ENCODE measurements at places on chromosomes 16 and 17.

- DNase-seq, result no peak
These were observed 174.2 kb upstream of the KCNJ16 start for GRCh38 chr17:69900829-69901228.

- DNase-seq, result no peak
These were observed 3.5 kb downstream of the CNTNAP1 start for GRCh38 chr17:42685831-42686230.

DNA sequence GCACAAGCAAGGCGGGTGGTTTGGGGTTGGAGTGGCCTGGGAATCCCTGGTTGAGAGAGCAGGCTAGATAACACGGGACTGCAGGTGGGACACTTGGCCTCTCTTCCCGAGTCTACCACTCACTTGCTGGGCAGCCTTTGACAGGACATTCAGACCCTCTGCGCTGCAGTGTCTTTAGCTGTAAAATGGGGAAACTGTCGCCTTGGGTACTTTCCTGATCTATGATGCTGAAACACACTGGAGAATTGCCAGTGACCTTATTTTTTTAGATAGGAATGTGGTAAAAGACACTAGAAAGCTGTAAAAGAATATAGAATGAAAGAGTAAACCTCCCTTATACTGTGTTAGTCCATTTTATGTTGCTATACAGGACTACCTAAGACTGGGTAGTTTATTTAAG lies 30.5 kb downstream of the KSR1 start:
- no peak for DNase-seq

DNA sequence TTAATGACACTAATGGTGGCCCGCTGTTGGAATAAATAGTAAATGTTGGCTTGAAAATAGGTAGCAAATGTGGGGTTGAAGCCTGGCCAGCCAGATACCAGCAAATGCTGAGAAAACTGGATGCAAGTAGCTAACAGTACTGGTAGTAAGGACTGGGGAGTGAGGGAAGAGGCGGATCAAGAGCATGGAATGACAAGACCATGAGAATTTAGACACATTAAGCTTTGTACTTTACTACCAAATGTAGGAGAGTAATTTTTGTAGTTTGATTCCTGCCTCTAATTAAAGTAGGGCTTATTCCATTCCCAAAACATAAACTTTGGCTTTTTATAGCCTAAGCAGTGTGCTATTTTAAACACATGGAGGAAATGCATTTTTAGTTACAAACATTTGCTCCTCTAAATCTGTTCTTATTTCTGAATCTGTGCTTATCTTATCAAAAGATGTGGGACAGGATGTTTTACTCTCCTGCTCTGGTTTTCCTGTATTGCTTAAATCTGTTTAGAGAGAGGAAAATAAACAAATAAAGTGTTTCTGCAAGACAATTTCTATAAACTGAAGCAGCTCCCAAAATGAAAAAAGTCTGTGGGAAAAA lies 44.1 kb downstream of the CFDP1 start:
- no peak for DNase-seq

GRCh38 chr16:55088098-55088497 lies 157.4 kb downstream of the IRX5 start:
- DNase-seq, result no peak

- DNase-seq, result no peak
These were observed 856 bp upstream of the SCPEP1 start for GRCh38 chr17:56976941-56977608.

DNA sequence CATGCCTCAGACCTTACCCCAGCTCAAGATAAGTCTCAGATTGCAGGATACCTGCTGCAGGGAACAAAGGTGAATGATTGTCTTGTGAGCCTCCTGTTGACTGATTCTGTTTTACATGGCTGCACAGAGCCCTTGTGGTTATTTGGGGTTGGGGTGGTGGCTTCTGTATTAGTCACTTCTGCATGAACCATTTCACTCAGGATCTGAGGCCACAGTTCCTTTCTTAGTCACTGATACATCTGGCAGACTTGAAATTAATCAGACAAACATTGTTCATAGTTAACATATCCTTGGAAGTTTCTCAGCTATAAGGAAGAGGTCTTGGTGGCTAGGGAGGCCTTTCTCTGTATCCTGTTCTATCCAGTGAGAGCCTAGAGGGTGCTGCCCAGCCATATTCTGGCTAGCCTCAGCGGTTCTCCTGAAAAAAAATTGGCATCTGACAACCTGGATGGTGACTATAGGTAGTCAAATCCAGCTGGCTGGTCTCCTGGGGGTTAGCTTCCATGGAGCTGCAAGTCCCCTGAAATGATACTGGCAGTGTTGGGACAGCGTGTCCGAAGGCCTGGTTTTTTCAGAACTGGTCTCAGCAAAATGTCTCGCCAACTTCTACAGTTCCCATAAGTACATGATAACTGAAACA lies 8.4 kb upstream of the PLK1 start:
- DNase-seq, result no peak

GRCh38 chr16:15642557-15643047 lies 352 bp downstream of the MARF1 start:
- DNase-seq, result peak; percentile 40

GRCh38 chr16:19735074-19735867 lies 17.2 kb downstream of the IQCK start:
- DNase-seq, result no peak

GRCh38 chr17:4214157-4214556 lies 49.6 kb downstream of the ANKFY1 start:
- DNase-seq, result no peak

GRCh38 chr16:54482892-54483574 lies 196.4 kb upstream of the IRX3 start:
- DNase-seq, result no peak

- DNase-seq, result no peak
These were observed 26.1 kb downstream of the CDH1 start for GRCh38 chr16:68762996-68763756.

DNA sequence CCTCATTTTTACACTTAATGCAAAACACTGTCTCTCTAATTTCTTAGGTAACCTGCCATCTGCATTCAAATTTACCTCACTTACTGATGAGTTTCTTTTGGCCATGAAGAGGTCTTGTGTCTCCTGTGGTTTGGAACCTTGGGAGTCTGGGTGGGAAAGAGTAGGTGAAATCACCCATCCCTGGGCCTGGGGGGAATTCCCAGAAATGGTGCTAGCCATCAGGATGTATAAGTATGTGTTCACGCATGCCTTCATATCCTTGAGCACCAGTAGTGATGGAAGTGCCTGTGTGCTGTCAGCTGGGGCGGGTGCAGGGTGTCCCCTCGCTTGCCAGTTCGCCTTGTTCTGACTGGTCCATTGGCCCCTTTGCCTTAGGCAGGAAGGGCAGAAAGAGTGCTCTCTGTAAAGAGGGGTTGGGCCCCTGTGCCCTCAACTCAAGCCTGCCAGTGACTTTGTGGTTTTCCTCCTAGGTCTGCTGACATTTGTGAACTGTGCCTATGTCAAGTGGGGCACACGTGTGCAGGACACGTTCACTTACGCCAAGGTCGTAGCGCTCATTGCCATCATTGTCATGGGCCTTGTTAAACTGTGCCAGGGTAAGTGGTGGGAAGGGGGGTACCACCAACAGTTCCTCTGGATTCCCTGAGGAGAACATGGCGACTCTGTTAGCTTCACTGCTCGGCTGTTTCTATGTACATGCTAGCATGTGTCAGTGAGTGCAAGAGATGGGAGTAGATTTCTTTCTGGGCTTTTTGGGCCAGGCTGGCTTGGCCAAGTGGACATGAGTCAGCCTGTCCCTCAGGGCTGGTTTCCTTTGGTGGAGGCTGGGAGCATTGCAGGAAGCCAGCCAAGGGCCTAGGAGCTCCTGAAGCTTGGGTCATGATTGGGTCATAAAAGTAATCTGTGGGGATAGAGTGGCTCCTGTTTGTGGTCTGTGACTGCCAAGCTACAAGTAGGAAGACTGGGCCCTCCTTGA lies 23.2 kb downstream of the SLC7A6OS start:
- no peak for DNase-seq

DNA sequence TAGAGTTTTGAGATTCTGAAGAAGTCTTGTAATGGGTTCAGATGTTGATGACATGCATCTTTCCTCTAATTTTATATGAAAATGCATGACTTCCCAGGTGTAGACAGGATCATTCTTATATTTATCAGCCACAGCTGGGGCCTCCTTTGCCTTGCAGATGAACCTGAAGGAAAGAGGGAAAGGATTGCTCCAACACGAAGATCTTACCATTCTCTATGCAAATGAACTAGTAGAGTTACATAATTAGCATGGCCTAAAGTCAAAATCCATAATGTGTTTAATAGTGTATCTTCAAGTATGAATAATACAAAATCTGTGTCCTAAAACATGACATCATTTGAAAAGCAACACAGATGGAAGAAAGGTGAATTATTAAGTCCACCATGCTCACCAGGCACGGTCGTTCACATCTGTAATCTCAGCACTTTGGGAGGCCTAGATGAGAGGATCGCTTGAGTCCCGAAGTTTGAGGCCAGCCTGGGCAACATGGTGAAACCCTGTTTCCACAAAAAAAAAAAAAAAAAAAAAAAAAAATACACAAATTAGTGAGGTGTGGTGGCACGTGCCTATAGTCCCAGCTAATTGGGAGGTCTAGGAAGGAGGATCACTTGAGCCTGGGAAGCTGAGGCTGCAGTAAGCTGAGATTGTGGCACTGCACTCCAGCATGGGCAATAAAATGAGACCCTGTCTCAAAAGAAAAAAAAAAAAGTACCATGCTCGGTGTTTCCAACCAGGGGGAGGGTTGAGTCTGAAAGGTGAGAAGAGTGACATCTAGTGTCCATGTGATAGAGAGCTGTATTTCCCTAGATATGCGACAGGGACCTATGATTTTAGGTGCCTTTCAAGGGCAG lies 6.3 kb downstream of the VWA3A start:
- DNase-seq, result no peak

DNA sequence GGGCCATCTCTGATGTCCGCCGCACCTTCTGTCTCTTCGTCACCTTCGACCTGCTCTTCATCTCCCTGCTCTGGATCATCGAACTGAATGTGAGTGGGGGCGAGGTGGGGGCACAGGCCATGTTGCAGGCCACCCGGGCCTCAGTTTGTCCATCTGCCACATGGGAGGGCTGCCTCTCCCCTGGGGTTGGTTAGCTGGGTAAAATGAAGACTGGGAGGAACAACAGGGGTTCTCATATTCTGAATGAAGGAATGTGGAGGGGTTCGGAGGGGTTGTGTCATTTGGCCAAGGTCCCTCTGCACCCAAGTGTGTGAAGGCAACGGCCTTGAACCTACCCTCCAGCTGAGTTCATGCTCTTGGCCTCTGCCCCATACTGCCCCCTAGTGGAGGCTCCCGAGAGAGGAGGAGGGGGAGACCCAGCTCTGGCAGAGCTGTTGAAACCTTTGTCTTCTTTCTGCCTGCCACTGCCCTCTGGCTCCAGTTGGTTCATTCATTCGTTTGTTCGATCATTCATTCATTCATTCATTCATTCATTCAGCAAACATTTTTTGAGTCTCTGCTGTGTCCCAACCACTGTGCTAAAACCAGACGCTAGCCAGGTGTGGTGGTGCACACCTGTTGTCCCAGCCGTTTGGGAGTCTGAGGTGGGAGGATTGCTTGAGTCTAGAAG lies 11.4 kb upstream of the TCAP start:
- DNase-seq, result peak; percentile 78

DNA sequence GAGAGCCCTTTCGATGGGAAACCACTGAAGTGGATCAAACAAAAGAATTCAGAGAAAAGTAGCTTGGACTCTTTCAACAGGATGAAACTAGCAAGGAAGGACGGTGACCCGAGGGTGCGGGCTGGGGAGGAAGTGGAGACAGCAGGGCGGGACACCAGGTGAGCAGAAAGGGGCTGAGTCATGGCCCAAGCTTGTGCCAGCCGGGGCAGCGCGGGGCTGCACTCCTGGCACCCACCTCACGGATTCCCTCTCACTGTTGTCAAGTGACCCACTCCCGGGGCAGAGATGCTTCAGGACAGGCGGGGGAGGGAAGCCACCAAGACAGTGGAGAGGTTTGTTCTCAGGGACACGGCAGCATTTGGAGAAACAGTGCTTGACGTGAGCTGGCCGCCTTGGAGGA lies 10.7 kb upstream of the RNF222 start:
- no peak for DNase-seq

- no peak for DNase-seq
These were observed 5.9 kb upstream of the MAPK7 start for GRCh38 chr17:19372439-19372838.

DNA sequence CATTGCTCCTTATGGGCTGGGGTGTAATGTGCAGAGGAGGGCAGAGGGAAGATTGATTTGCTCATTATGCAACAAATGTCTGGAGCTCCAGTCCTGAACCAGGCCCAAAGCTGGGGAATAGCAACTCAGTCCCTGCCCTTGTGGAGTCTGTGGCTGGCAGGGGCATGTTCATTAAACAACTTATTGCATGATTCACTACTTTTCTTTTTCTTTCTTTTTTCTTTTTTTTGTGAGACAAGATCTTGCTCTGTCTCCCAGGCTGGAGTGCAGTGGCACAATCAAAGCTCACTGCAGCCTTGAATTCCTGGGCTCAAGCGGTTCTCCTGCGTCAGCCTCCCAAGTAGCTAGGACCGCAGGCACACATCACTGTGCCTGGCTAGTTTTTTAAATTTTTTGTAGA lies 23.1 kb downstream of the MSI2 start:
- DNase-seq, result no peak

DNA sequence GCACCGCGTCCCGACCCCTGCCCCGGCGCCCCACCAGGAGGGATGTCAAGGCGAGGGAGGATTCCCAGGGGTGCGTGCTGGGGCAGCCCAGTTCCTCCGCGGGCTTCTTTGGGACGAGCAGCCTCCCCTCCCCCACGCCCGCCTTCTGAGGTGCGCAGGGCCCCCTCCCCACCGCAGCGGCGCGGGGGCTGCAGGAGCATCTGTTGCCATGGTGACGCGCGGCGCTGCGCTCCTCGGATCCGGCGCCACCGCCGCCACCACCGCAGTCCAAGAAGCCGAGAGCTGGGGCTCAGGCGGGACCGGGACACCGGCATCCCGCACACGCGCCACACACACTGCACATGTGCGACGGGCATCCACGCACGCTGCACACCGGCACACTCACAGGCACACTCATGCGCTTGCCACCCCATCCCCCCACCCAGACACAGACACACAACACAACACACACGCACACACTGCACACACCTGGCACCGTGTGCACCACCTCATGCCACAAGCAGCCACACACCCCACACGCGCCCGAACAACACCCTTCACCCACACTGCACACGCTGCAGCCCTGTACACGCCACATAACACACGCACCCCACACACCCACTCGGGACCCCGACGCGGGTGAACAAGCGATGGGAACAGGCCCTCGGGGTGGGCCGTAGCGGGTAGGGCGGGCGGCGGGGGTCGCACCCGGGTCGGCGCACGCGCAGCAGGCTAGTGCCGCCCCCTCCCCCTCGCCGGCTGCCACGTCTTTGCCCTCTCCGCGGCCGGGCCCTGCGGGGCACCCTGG lies 17.0 kb downstream of the ENPP7 start:
- DNase-seq, result no peak

All from stimulated activated CD4-positive, alpha-beta T cell treated with anti-CD3 and anti-CD28 coated beads, Interleukin-1b, Interleukin-23, amount 100 ng/mL, for 4 hours (primary cell).